ENCODE measurements at places on chromosomes 4 and X. TPM values are rescaled to one million over a fixed set of nuclear protein-coding genes. Genes with fewer than 3 reads are reported as not detected.

Gene FOXR2
- total RNA-seq: not detected

Gene RGN
- 188 TPM for total RNA-seq

Gene SMIM10
- total RNA-seq: 0.33 TPM

Gene DCUN1D4
- 43.8 TPM for total RNA-seq

Gene SYTL5
- total RNA-seq: 2.4 TPM

Gene EGFL6
- not detected for total RNA-seq

Gene ASMT
- total RNA-seq: not detected

Gene GAR1
- 3.6 TPM for total RNA-seq

Gene NRK
- 0.10 TPM for total RNA-seq

Gene PHOX2B
- total RNA-seq: not detected

Gene TCEAL6
- total RNA-seq: not detected

Gene S100G
- total RNA-seq: not detected

Gene CFAP47
- 0.40 TPM for total RNA-seq

Gene GPR82
- total RNA-seq: 0.28 TPM

Gene SMIM10L2A
- 0.10 TPM for total RNA-seq

Gene MRPL1
- 13.8 TPM for total RNA-seq
